Mesenchymal stem cell (in vitro differentiated cells and primary cell): ENCODE measurements at places on chromosomes 4 and X.

DNA sequence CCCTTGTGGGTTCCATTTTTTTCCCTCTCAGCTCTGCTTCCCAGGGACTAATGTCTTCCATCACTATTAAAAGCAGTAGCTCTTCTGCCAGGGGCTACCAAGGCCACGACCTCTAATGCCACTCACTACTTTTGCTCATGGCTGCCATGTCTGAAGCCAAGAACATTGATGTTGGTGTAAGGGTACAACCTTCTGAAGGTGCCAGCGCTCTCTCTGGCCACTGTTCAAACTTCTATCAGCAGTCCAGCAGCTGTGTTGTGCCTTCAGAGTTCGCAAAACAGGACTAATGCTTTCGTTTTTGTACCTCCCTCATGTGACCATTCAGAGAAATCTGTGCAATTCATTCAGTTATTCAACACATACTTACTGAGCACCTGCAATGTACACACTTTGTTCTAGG, 121.5 kb upstream of the ENPEP start:
- DNase-seq, result no peak

GRCh38 chr4:182724414-182724813, 192.8 kb downstream of the DCTD start:
- no peak for DNase-seq

GRCh38 chr4:78337244-78338020, 214.1 kb upstream of the ANXA3 start:
- DNase-seq, result no peak

- peak; percentile 59 for DNase-seq
These were observed 812 bp downstream of the FAT1 start for GRCh38 chr4:186722796-186723291.

- DNase-seq, result no peak
These were observed 120.7 kb downstream of the NEXMIF start for GRCh38 chrX:74804574-74804973.

DNA sequence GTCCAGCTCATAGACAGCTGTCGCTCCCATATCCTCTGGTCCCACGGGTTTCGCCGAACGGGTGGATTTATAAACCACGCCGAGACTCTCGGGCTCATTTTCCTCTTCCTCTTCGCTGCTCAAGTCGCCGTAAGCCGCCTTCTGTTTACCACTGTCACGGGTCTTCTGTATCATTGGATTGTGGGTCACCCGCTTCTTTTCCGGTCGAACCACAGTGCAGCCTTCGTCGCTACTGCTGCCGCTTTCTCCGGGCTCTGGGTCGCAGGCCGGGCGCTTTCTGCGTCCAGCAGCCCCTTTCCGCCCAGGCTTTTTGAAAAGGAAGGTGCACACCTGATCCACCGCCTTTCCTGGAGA, 311 bp downstream of the RNF113A start:
- DNase-seq, result no peak

GRCh38 chrX:57964975-57965374, 54.7 kb upstream of the ZXDA start:
- no peak for DNase-seq

GRCh38 chrX:144681501-144681900, 565.8 kb upstream of the SPANXN1 start:
- DNase-seq, result peak; percentile 88

- no peak for DNase-seq
These were observed 1743.0 kb upstream of the TENM3 start for GRCh38 chr4:180500154-180500553.

GRCh38 chr4:150006197-150006596, 72.0 kb upstream of the DCLK2 start:
- no peak for DNase-seq

DNA sequence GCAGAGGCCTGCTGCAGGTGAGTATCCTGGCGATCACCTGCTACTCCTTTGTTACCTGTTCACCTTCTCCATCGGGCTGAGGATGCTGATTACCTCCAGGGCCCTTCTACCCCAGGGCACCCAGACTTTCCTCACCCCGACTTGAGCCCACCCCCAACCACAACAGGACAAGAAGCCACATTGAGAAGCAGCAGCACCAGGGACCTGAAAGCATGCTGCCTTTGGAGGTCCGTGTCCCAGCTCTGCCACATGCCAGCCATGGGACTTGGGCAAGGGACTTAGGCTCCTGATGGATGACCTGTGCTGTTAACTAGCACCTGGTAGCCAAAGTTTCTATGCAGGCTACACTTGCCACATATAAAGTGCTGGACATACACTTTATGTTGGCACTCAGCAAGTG, 89.7 kb downstream of the CPZ start:
- no peak for DNase-seq

DNA sequence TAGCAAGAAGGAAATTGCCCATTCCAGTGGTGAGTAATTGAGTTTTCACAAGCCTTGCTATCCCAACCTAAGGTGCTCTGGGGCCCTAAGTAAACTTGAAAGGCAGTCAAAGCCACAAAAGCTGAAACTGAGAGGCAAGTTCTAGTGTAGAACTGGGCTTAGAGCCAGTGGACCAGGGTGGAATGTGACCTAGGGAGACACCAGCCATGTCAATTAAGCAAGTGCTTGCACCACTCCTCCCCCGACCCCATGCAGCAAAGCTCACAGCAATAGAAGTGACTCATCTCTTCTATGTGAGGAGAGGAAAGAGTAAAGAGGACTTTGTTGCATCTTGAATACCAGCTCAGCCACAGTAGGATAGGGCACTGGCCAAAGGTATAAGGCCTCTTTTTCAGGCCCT, 486.1 kb upstream of the POU3F4 start:
- DNase-seq, result peak; percentile 0

DNA sequence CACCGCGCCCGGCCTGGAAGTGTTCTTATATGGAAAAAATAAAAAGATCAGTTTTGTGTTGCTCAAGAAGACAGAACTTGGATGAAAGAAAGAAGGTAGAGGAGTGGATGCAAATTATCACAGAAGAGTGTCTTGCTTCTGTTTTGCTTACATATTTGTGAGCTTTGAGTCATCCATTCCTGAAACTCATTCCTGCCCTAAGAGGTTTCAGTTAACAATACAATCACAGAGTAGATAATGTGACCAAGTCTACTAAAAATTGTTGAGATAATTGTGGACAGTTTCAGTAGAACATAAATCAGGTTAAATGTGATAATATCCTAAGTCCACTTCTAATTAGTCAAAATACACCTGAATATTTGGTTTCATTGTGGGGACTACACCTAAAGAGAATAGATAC, 26.4 kb upstream of the LRCH2 start:
- DNase-seq, result peak; percentile 49

GRCh38 chr4:53584658-53585057, 6.6 kb downstream of the LNX1 start:
- DNase-seq, result no peak

DNA sequence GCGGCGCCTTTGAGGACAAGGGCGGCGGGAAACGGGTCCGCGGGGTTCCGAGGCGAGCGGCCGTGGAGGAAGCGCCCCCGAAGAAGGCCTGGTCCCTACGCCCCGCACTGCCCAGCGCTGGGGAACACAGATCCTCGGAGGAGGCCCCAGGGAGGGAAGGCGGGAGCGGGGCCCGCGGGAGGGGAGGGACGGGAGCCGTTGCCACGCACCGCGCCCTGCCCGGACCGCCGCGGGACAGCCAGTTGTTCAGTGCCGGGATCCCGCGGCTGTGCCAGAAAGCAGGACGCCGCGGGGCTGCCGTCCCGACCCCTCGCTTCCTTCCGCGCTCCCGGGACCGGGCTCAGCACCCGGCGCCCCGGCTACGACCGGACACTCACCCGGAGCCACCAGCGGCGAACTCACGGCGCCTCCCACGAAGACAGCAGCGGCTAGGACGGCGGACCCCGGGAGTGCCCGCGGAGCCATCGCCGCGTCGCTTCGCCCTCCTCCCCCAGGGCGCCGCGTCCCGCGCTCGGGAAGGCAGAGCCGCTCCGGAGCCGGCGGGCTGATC, 278 bp downstream of the RELL1 start:
- peak; percentile 69 for DNase-seq

DNA sequence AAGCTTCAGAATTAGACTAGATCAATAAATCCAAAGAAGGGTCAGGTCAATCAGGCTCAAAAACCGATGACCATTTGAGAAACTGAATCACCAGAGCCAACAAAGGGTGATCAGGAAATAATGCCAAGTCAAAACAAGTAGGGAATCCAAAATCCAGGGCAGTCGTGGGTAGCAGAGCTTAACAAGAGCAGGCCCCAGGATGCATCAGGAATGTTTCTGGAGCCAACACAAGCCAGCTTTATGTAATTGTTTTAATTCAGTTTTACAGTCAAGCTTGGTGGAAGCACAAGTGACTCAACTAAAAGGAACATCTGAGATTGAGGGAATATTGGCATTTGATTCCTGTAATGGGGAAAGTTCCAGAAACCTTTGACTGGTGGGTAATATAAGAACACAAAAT, 237.9 kb upstream of the EDA2R start:
- DNase-seq, result no peak

DNA sequence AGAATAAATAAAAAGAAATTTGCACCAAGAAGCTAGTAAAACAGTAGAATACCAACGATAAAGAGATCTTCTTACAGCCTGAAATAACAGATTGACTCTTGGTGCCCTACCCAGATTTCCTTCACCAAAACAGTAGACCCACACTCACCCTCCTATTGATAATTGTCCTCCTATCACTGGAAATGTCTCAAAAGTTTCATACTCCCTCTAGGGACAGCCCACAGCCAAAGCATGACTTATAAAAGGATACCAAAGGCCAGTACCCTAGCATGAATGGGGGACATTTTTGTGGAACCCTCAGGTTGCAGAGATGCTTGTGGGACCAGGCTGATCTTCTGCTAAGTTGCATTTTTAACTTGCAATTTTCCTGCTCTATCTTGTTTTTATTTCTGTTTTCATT, 104.1 kb downstream of the INPP4B start:
- no peak for DNase-seq

GRCh38 chrX:42686296-42686695, 91.7 kb downstream of the PPP1R2C start:
- no peak for DNase-seq

DNA sequence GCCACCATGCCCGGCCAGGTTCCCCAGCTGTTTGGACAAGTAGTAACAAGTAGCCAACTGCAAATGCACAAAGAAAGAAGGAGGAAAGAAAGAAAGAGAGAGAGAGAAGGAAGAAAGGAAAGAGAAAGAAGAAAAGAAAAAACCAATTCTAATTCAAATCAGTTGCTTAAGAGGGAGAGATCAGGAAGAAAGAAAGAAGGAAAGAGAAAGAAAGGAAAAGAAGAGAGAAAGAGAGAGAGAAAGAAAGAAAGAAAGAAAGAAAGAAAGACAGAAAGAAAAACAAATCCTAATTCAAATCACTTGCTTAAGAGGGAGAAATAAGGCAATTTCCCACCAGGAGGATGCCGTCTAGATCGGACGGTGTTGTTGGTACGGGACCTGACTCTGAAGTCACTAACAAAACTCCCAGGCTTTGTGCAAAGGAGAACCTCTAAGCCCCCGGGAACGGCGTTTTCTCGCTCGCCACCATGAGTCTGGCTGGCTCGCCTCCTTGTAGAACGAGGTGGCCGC, 95.5 kb upstream of the PPP2R3B start:
- no peak for DNase-seq

DNA sequence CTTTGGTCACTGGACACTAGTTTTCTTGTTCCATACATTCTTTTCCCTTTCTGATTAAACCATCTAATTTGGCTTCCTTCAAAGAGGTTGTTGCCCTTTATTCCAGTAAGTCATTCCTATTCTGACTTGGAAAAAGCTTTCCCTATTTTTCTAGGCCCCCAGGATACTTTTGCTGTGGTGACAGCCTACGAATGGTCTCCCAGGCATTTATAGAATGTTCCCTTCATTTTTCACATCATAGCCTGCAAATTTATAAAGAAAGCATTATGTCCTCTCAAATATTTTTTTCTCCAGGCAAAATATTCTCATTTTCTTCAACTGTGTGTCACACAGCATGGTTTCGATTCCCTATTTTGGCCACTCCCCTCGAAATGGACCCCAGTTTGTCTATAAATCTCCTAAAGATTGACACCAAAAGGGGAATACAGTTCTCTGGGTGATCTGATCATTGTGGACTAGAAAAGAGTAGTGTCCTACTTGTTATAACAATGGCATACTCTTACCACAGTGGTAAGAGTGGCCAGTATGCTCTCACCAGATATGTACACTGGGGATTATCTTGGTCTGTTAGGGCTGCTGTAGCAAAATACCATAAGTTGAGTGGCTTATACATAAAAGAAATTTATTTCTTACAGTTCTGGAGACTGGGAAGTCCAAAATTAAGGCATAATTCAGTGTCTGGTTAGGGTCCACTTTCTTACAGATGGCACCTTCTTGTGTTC, 41.5 kb upstream of the BMP2K start:
- no peak for DNase-seq

DNA sequence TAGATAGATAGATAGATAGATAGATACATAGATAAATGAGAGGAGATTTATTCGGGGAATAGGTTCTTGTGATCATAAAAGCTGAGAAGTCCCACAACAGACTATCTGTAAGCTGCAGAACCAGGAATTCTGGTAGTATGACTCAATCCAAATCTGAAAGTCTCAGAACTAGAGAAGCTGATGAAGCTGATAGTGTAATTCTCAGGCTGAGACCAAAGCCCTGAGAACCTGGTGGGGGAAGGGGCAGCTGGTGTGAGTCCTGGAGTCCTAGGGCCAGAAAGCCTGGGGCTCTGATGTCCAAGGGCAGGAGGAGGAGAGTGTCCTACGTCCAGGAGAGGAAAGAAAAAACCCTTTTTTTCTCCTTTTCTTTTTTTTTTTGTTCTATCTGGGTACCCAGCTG, 8.0 kb upstream of the BANK1 start:
- DNase-seq, result peak; percentile 13

- DNase-seq, result no peak
These were observed 168.9 kb downstream of the DCTD start for GRCh38 chr4:182748283-182748682.

- DNase-seq, result peak; percentile 73
These were observed 11.7 kb downstream of the LAS1L start for GRCh38 chrX:65522739-65523372.

GRCh38 chr4:37477126-37477525, 209.1 kb downstream of the RELL1 start:
- no peak for DNase-seq

DNA sequence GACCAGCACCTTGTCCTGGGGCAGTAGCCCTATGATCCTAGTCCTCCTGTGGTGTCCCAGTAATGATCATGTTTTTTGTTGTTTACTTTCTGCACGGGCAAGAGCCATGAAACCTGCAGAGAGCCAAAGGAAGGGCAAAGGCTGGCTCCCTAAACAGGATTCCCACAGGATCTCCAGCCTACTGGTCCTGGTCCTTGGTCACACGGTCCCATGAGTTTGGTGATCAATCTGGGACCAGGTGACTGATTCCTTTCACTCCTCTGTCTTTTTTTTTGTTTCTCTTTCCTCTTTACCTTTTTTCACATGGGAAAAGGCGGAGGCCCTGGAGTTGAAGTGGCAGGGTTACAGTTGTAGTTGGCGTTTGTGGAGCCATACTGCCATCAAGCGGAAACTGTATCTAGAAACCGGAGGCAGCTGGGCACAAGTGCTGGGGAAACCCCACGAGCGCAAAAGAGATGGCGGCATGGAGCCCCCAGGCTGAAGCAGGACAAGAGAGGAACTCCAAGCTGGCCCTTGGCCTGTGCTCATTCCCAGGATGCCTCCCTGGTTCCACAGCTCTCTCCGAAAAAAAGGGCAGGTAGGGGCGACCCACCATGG, 34.6 kb downstream of the NBDY start:
- DNase-seq, result no peak
